Activated CD4-positive, alpha-beta T cell treated with anti-CD3 and anti-CD28 coated beads for 48 hours (primary cell): ENCODE measurements at places on chromosomes 4 and X.
A peak's percentile ranks its signal among the peaks of the same experiment; 100 is the strongest.

DNA sequence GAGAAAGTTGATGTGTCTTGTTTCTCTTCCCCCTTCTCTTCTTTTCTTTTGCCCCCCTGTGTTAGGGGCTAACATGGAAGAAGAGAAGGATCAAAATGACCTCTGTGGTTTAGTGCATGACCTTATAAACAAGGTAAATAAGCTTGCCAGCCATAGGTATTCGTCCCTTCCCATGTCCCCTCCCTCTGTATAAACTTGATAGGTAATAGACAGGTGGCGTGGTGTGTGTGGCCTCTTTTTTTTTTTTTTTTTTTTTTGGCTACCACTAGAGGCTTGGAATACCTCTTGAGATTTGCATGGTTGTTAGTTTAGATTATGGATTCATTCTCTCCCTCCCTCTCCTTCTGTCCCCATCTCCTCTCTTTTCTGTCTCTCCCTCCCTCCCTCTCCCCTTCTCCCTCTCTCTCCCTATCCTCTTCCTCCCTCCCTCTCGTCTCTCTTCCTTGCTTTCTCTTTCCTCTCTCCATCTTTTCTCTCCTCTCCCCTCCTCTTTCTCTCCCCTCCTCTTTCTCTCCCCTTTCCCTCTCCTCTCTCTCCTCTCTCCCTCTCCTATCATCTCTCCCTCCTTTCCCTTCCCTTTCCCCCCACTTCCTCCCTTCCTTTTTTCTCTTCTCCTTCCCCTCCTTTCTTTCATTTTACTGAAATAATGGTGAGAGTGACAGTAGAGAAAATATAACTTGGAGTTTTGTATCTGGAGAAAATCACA is 134.4 kb downstream of the AFF1 start:
- no peak for DNase-seq

GRCh38 chr4:174037631-174038030 is 245.8 kb downstream of the FBXO8 start:
- DNase-seq, result no peak

GRCh38 chr4:121951521-121952110 is at the start of gene TRPC3:
TSS of gene TRPC3 (minus strand) at chr4:121952060. CDS start at chr4:121951680, 380 bp downstream.
- peak; percentile 55 for DNase-seq

- no peak for DNase-seq
These were observed 113.5 kb upstream of the USP9X start for GRCh38 chrX:40971736-40972135.

- DNase-seq, result no peak
These were observed 71.2 kb downstream of the MSX1 start for GRCh38 chr4:4930677-4931076.

- DNase-seq, result no peak
These were observed 3.3 kb downstream of the ING2 start for GRCh38 chr4:183507925-183508696.

DNA sequence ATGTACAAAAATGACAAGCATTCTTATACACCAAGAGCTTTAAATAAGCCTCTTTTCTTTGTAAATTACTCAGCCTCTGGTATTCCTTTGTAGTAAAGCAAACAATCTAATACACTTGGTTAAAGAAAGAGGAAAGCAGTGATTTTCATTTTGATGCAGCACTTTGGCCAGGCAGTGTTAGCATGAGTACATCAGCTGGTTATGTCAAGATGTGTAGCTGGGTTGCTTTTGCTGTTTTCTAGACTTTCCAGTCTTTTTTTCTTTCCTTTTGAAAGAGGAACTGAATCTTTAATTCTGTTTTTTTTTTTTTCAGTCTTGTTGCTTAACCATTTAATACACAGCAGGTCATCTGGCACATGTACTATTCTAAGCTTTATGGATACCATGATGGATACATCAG is 167.1 kb upstream of the AADAT start:
- no peak for DNase-seq

GRCh38 chr4:166996216-166996615 is 238.1 kb downstream of the SPOCK3 start:
- no peak for DNase-seq
